T-helper 9 cell (primary cell): ENCODE measurements at places on chromosomes 2 and 18.

DNA sequence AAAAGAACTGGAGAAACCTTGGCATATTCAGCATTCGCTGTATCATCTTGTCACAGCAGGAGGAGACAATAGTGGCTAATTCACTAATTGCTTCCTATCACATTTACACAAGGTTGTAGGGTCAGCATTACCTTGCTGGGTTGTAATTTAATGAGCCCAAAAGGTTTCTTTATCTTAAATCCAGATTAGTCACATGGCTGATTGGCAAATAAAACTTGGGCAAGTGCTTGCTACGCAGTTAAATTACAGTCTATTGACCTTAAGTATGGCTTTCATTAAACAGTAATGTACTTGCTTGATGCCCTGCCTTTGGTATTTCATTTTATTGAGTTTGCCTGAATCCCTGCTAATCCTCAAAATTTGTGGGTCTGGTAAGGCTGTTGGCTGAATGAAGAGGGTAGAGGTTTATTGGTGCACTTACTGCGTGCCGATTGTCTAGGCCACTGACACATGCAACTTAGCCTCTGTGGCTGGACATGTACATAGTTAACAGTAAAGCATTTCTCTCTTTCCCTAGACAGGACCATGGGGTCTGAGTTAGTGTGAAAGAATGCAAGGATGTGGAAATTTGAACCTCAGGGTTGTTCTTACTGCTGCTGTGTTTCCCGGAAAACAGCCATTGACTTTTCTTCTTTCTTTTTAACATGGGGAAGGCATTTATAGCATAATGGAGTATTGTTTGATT is 34.3 kb downstream of the FMNL2 start:
- DNase-seq = no peak

DNA sequence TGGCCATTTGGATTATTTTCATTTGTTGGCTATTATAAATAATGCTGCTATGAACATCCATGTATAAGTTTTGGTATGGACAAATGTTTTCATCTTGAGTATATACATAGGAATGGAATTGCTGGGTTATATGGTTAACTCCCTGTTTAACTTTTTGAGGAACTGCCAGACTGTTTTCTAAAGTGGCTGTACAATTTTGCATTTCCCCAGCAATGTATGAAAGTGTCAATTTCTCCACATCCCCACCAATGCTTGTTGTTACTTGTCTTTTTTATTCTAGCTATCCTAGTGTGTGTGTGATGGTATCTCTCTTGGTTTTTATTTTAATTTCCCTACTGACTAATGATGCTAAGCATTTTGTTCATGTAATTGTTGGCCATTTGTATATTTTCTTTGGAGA is 90.6 kb upstream of the CYP26B1 start:
- DNase-seq = no peak

DNA sequence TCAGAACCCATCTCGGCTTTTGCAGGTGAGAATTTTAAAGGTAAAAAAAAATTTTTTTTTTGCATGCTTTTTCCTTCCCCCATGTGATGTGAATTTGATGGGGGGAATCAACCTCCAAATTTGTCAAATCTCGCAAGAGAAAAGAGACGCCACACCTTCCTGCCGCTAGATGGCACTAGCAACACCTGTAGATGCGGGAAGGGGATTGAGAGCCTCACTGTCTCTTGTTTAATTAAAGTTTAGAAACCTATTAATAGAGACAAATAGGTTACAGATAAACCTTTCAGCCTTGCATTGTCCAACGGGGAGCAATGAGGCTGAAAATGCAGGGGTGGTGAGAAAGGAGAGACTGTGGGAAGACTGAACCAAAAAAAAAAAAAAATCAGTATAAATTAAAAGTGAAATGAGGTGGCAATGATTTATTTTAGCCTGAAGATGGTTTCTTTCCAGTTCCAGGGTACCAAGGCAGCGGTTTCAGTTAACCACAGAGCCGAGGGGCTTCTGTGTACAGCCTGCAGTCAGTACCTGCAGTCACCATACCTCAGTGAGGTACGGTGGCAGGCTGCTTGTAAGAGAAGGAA is 84.6 kb downstream of the NRP2 start:
- DNase-seq = peak; percentile 22

GRCh38 chr2:213181712-213182111 is 30.3 kb upstream of the IKZF2 start:
- DNase-seq = no peak

- DNase-seq = no peak
Observed at GRCh38 chr2:201790291-201790690, 9.6 kb upstream of the ALS2 start.

GRCh38 chr2:70688427-70688826 is 79.6 kb downstream of the ADD2 start:
- no peak for DNase-seq
